ENCODE measurements at places on chromosomes 3 and 15.
A peak's percentile ranks its signal among the peaks of the same experiment; 100 is the strongest.

GRCh38 chr3:181581656-181582055 is 130.1 kb upstream of the SOX2 start:
- DNase-seq: no peak

DNA sequence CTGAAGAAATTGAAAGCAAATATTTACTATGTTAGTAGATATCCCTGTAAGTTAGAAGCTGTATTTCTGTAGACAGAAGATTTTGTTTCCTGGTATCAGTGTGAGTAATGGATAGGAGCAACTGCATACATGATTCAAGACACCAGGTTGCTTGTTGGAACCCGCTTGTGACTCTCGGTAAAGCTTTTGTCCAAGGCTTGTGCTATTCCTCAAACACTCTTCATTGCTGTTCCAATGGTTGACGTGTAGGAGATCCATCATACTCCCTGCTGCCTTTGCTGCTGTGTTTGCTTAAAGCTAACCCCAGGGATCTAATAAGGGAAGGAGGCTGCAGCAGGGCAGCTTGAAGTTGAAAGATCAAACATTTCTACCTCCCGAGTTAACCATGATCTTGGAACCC is 160.1 kb downstream of the RSRC1 start:
- no peak for DNase-seq

DNA sequence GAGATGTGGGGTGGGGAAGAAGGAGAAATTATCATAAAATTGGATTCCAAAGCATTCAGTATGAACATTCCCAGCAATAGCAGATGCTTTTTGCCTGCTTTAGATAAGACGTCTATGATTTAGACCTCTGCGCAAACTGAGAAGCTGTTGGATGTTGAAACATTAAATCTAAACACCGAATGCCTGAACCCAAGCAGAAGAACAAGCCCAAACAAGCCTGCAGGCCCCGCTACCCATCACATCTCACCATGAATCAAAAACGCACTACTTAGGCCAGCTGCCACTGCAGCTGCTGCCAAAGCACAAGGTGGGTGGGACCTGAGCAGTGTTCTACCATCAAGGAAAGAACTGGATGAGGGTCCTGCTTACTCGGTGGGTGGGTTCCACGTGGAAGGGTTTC is 24.4 kb upstream of the THBS1 start:
- DNase-seq: no peak

DNA sequence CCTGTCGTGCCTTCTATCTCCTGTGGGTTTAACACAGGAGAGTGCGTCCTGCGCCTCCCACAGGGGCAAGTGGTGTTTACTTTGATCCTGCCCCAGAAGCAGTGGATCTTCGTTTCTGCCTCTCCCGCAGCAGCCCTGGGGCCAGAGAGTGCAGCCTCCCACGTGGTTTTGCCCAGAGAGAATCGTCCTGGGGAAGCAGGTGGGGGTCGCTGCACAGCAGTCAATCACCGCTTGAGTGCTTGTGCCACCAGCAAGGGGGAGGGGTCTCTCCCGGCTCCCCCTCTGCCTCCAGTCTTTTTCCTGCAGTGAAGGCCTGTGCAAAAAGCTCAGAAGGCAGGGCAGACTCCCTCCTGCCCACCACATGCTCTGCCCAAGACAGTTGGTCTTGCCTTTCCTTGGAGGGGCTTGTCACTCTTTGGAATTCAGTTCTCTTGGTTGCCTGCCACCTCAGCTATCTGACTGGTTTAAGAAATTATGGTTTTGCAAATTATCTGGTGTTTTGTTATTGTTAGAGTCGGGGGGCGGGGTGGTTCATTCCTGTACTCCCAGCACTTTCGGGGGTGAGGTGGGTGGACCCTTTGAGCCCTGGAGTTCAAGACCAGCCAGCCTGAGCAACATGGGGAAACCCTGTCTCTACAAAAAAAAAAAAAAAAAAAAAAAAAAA is 26.9 kb downstream of the STOML1 start:
- DNase-seq: no peak

- DNase-seq: no peak
Observed at GRCh38 chr15:94968133-94968532, 736.8 kb downstream of the MCTP2 start.

DNA sequence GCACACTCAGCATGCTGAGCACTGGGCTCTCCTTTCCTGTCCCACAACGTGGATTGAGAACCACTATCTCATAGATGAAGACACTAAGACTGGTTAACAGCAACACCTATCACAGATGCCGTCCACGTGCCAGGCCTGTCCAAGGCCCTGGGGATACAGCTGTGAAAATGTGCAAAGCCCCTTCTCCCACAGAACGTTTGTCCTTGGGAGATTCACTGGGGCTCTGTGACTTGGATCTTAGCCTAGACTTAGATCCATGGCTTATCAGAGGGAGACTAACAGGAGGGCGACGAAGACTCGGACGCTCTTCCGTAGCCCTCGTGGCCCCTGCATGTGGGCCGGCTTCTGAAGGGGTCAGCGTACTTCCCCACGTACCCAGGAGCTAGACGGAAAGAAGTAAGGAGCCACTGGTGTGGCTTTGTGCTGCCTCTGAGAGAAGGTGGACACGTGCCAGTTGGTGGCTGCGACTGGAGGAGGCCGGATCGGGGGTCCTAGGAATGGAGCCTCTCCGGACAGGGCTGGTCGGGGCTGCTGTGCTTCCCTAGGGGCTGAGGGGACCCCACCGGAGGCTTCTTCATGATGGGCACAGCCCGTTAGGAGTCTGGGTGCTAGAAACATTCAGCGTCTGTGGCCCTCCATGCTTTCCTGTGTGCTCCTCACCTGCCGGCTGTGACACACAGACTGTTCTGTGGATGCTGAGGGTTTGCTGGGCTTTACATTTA is 964 bp downstream of the NRROS start:
- DNase-seq: peak; percentile 58

DNA sequence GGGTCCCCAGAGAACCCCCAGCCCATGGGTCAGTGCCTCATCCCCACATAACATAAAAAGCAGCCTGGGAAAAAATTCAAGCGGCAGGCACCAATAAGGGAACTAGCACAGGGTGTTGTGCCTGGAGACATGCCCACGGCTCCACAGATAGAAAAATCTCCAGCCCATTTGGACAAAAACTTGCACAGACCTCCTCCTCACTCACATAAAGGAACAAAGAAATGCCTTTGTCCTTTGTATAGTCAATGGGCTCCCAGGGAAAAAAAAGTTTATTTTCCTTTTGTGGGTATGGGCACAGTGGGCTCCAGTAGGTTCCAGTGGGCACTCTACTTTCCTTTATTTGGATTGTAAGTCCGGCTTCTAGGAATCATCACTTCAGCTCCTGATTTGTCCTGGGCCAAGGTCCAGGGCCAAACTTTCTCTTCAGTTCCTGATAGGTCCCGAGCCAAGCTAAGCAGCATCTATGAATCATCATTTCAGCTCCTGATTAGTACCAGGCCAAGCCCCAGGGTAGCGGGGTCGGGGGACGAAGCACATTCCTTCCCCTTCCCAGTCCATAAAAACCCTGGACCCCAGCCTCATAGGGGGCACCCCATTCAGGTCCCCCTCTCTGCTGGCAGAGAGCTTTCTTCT is 1.6 kb upstream of the DNAH12 start:
- no peak for DNase-seq

DNA sequence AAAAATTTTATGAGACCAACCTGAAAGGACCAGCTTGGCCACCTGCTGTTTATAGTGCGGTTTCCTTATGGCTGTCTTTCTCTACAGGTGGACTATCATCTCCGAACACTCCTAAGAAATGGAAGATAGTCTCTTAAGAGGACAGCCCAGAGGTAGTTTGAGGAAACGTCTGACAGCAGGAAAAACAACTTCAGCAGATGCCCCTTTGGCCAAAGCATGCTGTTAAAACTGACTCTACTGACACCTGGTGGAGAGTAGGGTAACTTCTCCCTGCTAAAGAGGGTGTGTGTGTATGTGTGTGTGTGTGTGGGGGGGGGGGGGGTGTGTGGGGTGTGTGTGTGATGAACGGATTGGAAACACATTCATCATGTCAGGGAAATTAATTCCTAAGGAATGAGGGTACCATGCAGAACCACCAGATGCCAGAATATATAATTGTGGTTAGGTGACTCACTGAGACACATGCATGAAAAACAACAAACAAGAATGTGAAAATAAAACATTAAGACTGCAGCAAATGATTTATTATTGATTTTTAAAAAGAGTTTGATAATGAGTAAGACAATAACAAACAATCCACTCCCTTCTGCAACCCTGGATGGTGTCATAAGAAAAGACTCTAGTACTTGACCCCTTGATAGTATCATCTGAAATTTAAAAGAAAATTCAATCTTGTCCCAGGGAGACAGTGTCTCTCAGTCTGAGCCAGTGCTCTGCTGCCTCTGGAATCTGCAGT is 256.5 kb downstream of the THRB start:
- peak; percentile 75 for DNase-seq

DNA sequence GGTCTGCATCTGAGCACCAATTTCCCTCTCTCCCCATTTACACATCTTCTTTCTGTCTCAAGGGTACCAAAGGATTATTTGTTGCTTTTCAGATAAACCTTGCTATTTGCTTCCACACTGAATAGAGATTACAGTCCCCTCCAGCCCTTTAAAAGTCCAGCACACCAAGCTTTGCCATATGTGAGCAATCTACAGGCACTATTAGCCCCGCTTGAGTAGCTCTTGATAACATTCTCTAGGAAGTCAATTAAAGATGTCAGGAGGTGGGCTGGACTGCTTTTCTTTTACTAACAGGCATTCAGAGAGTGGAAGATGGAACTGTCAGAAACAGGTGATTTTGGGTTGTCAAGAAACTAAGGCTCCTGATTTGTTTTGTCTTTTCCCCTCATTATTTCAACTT is 417.0 kb downstream of the ROBO2 start:
- no peak for DNase-seq

- no peak for DNase-seq
Observed at GRCh38 chr3:169264711-169265110, 398.8 kb downstream of the MECOM start.

DNA sequence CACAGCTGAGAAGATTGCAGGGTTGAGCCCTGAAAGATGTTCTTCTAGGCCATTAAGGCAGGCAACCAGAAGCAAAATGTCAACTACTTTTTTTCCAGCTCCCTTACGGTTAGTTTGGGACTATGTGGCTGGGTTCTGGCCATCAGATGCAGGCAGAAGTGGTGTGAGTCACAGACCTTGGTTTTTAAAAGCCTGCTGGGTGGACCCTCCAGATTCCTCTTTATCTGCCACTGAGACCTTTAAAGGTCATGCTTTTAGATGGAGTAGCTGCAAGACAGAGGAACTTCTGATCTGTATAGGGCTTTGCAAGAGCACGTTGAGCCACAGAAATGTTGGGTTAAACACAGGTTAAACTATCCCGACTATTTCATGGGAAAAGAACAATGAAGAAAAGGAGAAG is 102.9 kb downstream of the CHST2 start:
- DNase-seq: peak; percentile 68

DNA sequence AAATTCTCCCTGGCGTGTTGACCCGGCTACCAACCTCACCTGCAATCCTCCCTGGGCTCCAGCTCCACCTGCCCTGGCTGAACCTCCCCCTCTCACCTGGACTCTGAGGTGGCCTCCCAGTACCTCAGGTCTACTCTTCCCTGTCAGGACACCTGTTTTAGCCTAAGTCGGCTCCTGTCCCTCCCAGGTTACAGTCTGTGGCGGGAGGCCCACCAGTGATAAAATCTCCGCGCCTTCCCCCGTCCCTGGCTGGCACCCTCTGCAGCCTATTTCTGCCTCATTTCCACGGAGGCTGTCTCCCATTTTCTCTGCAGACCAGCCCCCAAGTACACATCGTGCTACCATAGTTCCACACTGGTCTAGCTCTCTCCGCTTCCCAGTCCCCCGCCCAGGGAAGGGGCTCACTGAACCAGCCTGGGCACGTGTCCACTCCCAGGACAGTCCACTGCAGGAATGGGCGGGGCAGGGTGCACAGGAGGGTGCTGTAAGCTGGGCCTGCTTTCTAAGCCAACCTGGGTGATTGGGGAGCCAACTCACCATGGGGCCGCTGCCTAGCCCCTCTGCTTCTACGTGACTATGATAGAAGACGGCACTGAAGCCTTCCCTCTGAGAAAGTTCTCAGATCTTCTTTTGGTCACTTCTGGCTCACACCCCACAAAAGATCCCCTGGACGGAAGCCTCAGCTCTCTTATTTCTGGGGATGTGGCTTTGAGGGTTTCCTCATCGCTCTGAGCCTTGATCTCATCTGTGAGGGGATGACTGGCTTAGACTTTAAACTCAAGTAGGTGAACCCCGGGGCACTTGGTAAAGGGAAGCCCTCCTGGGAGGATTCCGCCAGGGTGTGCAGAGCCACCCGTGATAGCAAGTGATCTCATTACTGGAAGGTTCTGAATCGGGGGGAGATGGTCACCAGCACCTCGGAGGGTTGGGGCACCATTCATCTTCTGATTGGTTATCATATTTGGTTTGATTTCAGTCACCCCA is 96.6 kb downstream of the NSMCE3 start:
- no peak for DNase-seq

- no peak for DNase-seq
Observed at GRCh38 chr3:51945926-51946705, 4.0 kb downstream of the PARP3 start.

GRCh38 chr3:37855363-37855970 is 6.2 kb upstream of the CTDSPL start:
- peak; percentile 78 for DNase-seq

DNA sequence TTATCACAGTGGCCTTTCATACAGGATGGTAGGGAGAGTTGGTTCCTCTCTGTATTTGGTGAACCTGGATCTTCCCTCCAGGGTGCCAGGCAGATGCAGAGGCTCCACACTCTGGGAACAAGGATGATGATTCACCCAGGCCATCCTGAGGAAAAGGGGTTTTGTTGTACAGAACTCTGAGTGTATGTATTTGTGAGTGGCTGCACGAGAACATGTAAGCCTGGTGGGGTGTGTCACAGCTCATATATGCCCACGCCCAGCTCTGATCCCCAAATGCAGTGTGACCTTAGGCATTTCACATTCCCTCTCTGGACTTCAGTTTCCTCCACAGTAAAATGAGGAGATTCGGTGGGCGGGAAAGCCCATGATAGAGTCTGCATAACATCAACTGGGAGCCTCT is 11.6 kb upstream of the CILP start:
- no peak for DNase-seq

GRCh38 chr3:9069971-9070370 is 106.7 kb upstream of the RAD18 start:
- no peak for DNase-seq

GRCh38 chr3:11059090-11059798 is 66.7 kb downstream of the SLC6A1 start:
- DNase-seq: peak; percentile 80

DNA sequence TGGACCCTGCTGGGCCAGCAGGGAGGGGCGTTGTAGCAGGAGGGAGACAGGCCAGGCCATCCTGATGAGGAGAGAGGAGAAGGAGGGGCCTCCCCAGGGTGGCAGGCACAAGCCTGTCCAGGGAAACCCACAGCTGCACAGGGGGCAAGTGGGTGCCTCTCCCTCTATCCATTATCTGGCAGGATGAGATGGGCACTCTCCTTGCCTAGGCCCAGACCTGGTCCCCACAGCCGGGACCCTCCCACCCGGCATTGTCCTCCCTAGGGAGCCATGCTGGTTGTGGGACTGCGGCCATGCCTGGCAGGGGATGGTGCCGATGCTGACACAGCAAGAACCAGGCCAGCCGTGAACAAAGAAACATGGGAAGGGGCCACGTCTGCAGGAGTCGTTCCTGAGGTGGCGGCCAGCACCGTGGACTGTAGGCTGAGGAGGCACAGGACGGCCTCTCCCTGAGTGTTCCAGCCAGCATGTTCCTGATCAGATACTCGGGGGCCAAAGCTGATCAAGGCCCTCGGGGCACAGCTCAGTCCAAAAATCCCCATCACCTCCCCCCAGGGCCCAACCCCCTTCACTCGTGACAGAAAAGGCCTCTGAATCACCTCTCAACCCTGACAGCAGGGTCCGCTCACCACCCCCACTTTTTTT is 19.2 kb upstream of the CYP11A1 start:
- DNase-seq: no peak

All from OCI-M1 (cell line).